ENCODE measurements at places on chromosomes 2 and 18.
A peak's percentile ranks its signal among the peaks of the same experiment; 100 is the strongest.

DNA sequence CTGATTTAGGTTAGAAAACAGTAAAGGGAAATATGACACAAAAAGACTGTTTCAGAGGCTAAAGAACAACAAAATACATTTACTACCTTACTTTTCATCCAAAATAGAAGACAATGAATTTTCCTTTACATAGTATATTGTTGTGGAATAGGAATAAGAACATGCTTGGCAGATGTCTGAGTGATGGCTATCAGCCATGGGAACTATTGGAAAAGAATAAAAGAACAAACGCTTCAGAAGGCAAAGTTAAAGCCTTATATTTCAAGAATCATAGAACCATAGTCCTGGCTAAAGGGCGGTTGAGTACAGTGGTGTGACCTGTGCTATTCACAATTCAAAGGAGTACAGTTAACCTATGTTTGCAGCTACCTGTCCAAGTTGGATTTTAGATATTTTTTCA lies 73.9 kb upstream of the NRXN1 start:
- H3K27me3 ChIP-seq = no peaks in the 10 kb centered on the region
- no peak overlapping the region for H3K27ac ChIP-seq
- H3K36me3 ChIP-seq = no peaks in the 10 kb centered on the region
- DNase-seq = no peak
- no peak overlapping the region for H3K4me3 ChIP-seq

- no peak for DNase-seq
- no peaks in the 10 kb centered on the region for H3K4me1 ChIP-seq
- H3K27ac ChIP-seq = no peak overlapping the region
- H3K36me3 ChIP-seq = no peaks in the 10 kb centered on the region
These were observed 124.7 kb upstream of the GLI2 start for GRCh38 chr2:120611016-120611415.

- no peaks in the 10 kb centered on the region for H3K4me1 ChIP-seq
- DNase-seq = no peak
- no peaks in the 10 kb centered on the region for H3K27me3 ChIP-seq
- no peak overlapping the region for H3K4me3 ChIP-seq
- H3K36me3 ChIP-seq = no peaks in the 10 kb centered on the region
These were observed 26.8 kb upstream of the CABLES1 start for GRCh38 chr18:23108496-23108895.

- H3K27ac ChIP-seq = no peak overlapping the region
- H3K36me3 ChIP-seq = 0 out of 2 replicates have a peak, but pooled peaks cover 3% of the 10 kb centered on the region
- H3K4me3 ChIP-seq = no peak overlapping the region
- no peak for DNase-seq
These were observed 44.5 kb downstream of the METTL8 start for GRCh38 chr2:171389325-171389724.

GRCh38 chr2:54903736-54904554 lies 146.3 kb downstream of the RTN4 start:
- H3K27ac ChIP-seq = no peak overlapping the region
- H3K27me3 ChIP-seq = no peaks in the 10 kb centered on the region
- H3K36me3 ChIP-seq = no peaks in the 10 kb centered on the region
- H3K4me3 ChIP-seq = no peak overlapping the region
- no peak for DNase-seq

DNA sequence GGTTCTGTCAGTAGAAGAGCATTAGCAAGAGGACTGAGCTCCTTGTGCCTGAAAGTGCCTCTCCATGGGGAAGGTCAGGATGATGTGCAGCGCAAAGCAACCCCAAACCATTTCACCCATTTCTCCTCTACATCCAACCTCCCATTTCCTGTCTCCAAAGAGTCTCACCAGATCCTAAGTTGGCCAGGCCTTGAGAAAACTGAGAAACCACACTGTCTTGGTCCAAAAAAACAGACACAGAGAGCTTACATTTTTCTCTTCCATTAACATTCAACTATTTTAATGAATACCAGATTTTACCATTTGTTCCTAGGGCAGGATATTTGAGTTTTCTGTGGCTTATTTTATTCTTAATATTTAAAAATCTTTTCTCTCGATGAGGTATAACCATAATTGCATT lies 195.0 kb downstream of the EPHA4 start:
- no peak overlapping the region for H3K27ac ChIP-seq
- H3K36me3 ChIP-seq = no peaks in the 10 kb centered on the region
- H3K4me1 ChIP-seq = no peaks in the 10 kb centered on the region
- H3K4me3 ChIP-seq = no peak overlapping the region

DNA sequence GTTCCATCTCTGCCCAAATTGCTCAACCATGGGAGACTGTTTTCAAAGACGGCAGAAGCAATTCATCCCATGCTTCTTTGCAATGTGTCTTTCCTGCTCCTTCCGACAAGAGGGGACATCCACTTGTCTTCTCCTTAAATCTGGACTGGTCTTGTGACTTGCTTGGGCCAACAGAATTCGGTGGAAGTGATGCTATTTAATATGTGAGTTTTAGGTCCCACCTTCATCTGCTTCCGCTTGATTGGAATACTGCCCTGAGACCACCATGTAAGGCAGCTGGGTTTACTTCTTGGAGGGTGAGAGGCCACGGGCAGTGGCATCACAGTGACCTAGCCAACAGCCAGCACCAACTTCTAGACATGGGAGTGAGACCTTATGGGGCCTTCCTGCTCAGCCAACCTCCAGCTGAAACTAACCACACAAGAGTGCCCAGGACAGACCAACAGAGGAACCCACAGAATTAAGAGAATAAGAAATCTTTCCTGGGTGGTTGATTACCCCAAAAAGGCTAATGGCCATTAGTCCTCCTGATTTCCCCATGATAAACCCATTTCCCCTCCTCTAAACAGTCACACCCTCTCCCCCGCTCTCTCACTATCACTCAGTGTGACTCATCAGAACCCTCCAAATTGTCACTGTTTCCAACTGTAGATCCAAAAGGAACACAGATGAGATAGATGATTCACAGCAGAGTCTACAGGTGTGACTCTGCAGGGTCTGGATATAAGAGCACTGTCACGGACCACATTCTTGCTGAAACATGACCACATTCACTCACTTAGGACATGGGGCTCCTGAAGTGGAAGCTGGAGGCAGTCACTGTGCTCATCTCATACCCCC lies 16.2 kb upstream of the RHOB start:
- DNase-seq = no peak
- H3K4me1 ChIP-seq = no peaks in the 10 kb centered on the region
- H3K27ac ChIP-seq = no peak overlapping the region

DNA sequence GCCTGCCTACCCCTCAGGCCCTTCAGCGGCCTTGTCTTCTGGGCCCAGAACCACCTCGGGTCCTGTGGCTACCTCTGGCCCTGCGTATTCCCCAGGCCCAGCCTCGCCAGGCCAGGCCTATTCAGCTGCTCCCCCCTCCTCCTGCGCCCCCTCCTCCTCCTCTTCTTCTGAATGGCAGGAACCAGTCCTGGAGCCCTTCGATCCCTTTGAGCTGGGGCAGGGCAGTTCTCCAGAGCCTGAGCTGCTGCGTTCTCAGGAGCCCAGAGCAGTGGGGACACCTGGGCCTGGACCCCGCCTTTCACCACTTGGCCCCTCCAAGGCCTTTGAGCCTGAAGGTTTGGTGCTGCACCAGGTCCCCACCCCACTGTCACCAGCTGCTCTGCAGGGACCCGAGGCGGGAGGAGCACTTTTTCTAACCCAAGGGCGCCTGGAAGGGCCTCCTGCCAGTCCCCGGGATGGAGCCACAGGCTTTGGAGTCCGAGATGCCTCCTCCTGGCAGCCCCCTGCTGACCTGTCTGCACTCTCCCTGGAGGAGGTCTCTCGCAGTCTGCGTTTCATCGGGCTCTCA lies 14.7 kb downstream of the GAREM2 start:
- no peak overlapping the region for H3K4me3 ChIP-seq
- no peak overlapping the region for H3K27ac ChIP-seq

- no peak overlapping the region for H3K4me3 ChIP-seq
- no peaks in the 10 kb centered on the region for H3K27me3 ChIP-seq
- H3K27ac ChIP-seq = no peak overlapping the region
- H3K36me3 ChIP-seq = no peaks in the 10 kb centered on the region
- no peaks in the 10 kb centered on the region for H3K4me1 ChIP-seq
These were observed 40.0 kb upstream of the RNU4ATAC start for GRCh38 chr2:121490584-121491133.

GRCh38 chr2:27211241-27211942 lies 449 bp upstream of the ATRAID start:
- DNase-seq = no peak
- H3K4me1 ChIP-seq = peaks cover 50% of the 10 kb centered on the region
- no peaks in the 10 kb centered on the region for H3K27me3 ChIP-seq
- peak overlapping the region; percentile 62 for H3K4me3 ChIP-seq

GRCh38 chr2:59585655-59586054 lies 967.8 kb downstream of the BCL11A start:
- H3K27me3 ChIP-seq = no peaks in the 10 kb centered on the region
- no peak overlapping the region for H3K27ac ChIP-seq
- H3K4me3 ChIP-seq = no peak overlapping the region
- no peaks in the 10 kb centered on the region for H3K36me3 ChIP-seq

DNA sequence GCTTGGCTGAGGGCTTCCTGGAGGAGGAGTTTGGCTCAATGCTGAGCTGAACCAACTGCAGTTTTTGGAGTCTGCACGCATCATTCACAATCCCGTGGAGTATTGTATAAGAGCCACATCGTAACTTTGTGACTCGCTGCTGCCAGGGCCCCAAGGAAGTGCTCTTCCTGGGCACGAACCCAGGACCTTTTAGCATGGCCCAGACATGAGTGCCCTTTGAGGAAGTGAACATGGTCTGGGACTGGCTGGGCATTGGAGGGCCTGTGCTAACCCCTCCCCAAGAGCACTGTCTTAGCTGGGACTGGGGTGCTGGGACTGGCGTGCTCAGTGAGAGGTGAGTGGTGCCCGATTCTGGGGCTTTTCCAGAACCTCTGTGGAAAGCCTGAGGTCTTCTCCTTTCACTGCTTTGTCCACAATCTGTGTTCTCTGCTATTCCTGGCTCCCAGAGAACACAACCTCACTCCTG lies 88.6 kb downstream of the LIPG start:
- no peaks in the 10 kb centered on the region for H3K4me1 ChIP-seq
- no peaks in the 10 kb centered on the region for H3K27me3 ChIP-seq
- H3K27ac ChIP-seq = no peak overlapping the region
- no peaks in the 10 kb centered on the region for H3K36me3 ChIP-seq
- no peak overlapping the region for H3K4me3 ChIP-seq
- DNase-seq = no peak

GRCh38 chr2:218894151-218894879 lies 13.7 kb downstream of the WNT10A start:
- DNase-seq = no peak
- H3K4me1 ChIP-seq = peaks cover 45% of the 10 kb centered on the region
- H3K36me3 ChIP-seq = no peaks in the 10 kb centered on the region
- H3K27me3 ChIP-seq = peaks cover 58% of the 10 kb centered on the region
- no peak overlapping the region for H3K27ac ChIP-seq

DNA sequence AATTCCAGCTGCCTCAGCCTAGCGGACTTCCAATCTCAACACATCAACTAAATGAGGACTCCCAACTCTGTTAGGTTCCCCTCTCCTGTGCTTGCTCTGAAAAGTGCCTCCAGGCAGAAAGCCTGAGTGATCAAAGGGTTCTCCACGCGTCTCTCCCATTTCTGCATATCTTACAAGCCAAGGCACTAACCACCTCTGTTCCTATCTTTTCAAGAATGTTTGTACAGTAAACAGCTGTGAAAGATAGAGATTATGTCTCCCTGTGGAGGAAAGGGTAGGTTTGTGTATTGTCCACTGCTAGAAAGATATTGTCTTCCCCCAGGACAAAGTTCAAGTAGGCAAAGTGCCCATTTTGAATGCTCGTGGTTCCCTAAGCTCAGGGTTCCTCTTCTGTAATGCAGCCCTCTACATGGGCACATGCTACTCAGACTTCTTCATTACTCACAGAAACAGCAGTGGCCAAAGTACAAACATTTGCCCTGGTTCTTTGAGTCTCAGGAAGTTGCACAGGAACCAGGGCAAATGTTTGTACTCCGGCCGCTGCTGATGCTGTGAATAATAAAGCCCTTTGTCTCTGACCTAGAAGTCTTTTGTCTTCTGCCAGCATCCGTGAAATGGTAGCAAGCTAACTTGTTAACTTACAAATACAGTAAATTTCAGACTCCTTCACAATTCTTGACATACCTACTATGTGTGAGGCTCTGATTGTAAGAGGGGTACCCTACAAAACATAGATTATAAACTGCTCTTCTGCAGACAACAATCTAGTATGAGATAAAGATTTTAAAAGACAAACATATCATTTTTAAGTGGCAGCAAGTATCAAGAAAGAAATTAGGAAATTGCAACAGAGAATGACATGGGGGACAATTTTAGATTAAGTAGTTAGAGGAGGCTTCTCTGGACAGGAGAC lies 44.5 kb downstream of the PKDCC start:
- no peaks in the 10 kb centered on the region for H3K36me3 ChIP-seq
- DNase-seq = no peak
- no peaks in the 10 kb centered on the region for H3K27me3 ChIP-seq
- H3K4me1 ChIP-seq = no peaks in the 10 kb centered on the region
- no peak overlapping the region for H3K4me3 ChIP-seq

DNA sequence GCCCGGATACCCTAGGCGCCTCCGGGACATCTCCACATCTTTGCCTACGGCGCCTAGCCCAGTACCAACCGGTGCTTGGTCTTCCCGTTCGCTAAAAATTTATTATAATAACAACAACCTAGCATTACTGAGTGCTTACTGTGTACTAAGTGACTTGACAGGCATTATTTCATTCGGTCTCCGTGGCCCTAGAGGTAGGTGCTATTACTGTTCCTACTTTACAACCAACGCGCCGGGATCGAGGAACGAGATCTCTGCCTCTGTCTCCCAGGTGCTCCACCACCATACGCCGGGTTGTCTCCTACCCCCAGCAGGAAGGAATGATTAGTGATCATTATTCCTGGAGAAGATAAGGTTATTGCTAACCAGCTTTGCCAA lies 657 bp upstream of the BIN1 start:
- DNase-seq = no peak
- H3K4me1 ChIP-seq = peaks cover 13% of the 10 kb centered on the region
- H3K36me3 ChIP-seq = no peaks in the 10 kb centered on the region
- H3K4me3 ChIP-seq = no peak overlapping the region
- peaks cover 28% of the 10 kb centered on the region for H3K27me3 ChIP-seq

- H3K4me3 ChIP-seq = no peak overlapping the region
- no peak for DNase-seq
- no peaks in the 10 kb centered on the region for H3K4me1 ChIP-seq
- H3K27me3 ChIP-seq = peaks cover 19% of the 10 kb centered on the region
These were observed 70.0 kb upstream of the ATL2 start for GRCh38 chr2:38446906-38447561.

GRCh38 chr2:67825476-67825875 lies 237.3 kb downstream of the C1D start:
- no peak for DNase-seq
- peaks cover 2% of the 10 kb centered on the region for H3K27me3 ChIP-seq
- H3K4me3 ChIP-seq = no peak overlapping the region
- H3K36me3 ChIP-seq = no peaks in the 10 kb centered on the region

GRCh38 chr2:9681427-9681817 lies 50.6 kb upstream of the YWHAQ start:
- H3K4me3 ChIP-seq = no peak overlapping the region
- peak; percentile 49 for DNase-seq
- no peak overlapping the region for H3K27ac ChIP-seq
- H3K4me1 ChIP-seq = peaks cover 10% of the 10 kb centered on the region
- no peaks in the 10 kb centered on the region for H3K27me3 ChIP-seq
